Thyroid gland (tissue), 4 donors: ENCODE measurements at places on chromosomes 4 and X. TPM values are rescaled to one million over a fixed set of nuclear protein-coding genes. Genes with fewer than 3 reads are reported as not detected.

GRCh38 chr4:144574000-144574399 lies 72.0 kb upstream of the HHIP start:
- H3K36me3 ChIP-seq, result no peaks in the 10 kb centered on the region
- no peaks in the 10 kb centered on the region for H3K27me3 ChIP-seq
- no peak overlapping the region for H3K27ac ChIP-seq
- no peak for DNase-seq

DNA sequence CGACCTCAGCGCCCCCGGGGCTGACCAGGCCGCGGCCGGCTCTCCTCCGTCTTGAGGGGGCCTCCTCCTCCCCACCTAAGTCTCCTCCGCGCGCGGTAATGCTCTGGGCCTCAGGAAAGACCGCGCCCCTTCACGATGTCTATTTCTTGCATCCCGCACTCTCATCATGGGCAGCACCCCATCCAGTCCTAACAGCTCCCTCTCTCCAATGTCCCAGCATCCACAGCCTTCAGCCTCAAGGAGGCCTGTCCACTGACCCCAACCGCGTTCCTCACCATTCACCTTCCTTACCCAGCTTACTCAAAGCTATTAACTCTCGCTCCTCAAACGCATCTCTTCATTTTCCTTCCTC lies 77.5 kb downstream of the MAGED4 start:
- H3K4me3 ChIP-seq, result peak overlapping the region; percentile 34
- no peaks in the 10 kb centered on the region for H3K27me3 ChIP-seq
- no peaks in the 10 kb centered on the region for H3K36me3 ChIP-seq
- no peak for DNase-seq

DNA sequence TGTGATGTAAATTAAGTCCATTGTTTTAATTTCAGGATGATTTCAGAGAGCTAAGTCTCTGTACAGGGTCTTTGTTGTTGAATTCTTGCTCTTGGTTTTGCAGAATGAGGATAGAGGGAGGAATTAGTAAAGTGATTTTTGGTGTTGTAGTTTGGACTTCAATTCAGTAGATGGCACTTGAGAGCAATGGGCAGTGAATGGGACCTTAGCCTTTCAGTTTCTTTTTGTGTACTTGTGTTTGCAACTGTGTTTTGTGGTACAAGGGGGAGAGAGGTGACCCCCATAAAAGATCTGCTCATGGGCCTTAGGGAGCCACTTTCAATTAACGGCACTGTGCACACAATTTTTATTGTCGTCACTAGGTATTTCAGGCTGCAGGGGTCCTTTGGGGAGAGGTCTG lies 340.0 kb downstream of the DCAF12L2 start:
- H3K4me3 ChIP-seq, result no peak overlapping the region
- H3K27ac ChIP-seq, result no peak overlapping the region

GRCh38 chr4:39466747-39467146 lies 7.9 kb downstream of the LIAS start:
- DNase-seq, result no peak
- no peaks in the 10 kb centered on the region for H3K4me1 ChIP-seq
- H3K36me3 ChIP-seq, result no peaks in the 10 kb centered on the region
- H3K4me3 ChIP-seq, result no peak overlapping the region

DNA sequence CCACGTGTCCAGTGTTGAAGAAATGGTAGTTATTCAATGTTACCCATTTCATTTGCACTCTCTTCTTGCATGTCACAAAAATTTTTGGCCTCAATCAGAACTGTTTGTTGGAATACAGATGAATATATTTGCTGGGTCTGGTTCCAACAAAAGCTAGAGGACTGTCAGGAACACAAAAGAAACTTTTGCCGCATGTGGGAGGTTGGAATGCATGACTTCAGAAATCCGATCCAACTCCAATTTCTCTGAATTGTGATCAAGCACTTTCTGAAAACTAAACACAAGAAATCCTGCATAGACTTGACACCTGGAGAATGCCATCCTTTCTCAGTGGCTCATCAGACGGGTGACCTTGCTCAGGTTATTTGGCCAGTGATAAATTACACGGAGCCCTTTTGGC lies 15.4 kb downstream of the SETD7 start:
- H3K36me3 ChIP-seq, result peaks cover 2% of the 10 kb centered on the region
- H3K27ac ChIP-seq, result no peak overlapping the region
- no peak for DNase-seq
- no peak overlapping the region for H3K4me3 ChIP-seq
- H3K27me3 ChIP-seq, result no peaks in the 10 kb centered on the region

GRCh38 chrX:80420147-80420546 lies at the start of gene TENT5D:
TENT5D (plus strand) TSS chrX:80420447; CDS start chrX:80442540, 22,093 bp downstream.
- H3K4me1 ChIP-seq, result no peaks in the 10 kb centered on the region
- no peaks in the 10 kb centered on the region for H3K36me3 ChIP-seq
- no peak within 1 kb of the TSS for H3K4me3 ChIP-seq

DNA sequence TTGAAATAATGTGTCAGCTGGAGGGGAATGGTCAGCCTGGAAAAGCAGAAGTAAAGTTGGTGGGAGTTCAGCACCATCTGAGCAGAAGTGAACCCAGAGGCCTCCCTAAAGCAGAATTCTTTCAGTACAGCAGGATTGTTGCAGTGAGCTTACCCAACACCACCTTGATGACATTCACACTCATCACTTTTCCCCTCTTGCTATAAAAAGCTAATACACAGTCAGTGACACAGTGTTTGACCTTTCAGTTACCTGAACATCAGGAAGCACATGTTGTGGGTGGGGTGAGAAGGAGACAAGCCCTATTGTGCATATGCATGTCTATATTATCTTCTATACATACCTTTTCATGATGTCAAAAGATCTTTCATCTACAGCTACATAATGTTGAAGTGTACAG lies 624.7 kb upstream of the ZFP42 start:
- no peak overlapping the region for H3K4me3 ChIP-seq
- H3K27ac ChIP-seq, result no peak overlapping the region
- DNase-seq, result no peak
- no peaks in the 10 kb centered on the region for H3K4me1 ChIP-seq

GRCh38 chr4:4608214-4608537 lies 66.3 kb upstream of the STX18 start:
- H3K4me1 ChIP-seq, result no peaks in the 10 kb centered on the region
- no peak overlapping the region for H3K4me3 ChIP-seq
- no peak for DNase-seq

DNA sequence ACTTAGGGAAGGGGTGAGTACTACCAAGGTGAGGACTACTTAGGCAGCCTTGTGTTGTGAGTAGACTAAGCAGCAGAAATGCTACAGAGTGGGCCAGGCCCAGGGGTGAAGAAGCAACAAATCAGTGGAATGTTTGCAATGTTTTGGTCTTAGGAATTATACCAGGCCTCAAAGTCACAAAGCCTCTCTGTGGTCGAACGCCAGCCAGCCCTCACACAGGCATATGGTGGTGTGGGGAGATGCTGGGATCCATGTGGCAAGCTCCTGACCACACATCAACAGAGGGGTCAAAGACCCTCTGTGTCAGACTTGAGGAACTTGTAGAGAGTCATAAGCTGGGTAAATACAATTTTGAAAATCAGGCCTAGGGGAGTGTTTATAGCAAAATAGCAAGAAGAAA lies 153.8 kb upstream of the KLF3 start:
- no peak for DNase-seq
- H3K36me3 ChIP-seq, result no peaks in the 10 kb centered on the region
- no peak overlapping the region for H3K27ac ChIP-seq
- H3K4me3 ChIP-seq, result no peak overlapping the region
- no peaks in the 10 kb centered on the region for H3K27me3 ChIP-seq

The SLC6A14 gene
- total RNA-seq, result not detected

The FAM47E gene
- 16.9 TPM for total RNA-seq

The TCEAL6 gene
- not detected for total RNA-seq

The G6PD gene
- 65.8 TPM for total RNA-seq

The SASH3 gene
- total RNA-seq, result 3.2 TPM

The TACC3 gene
- total RNA-seq, result 5.3 TPM

The MAGEA9 gene
- total RNA-seq, result not detected

The SMARCAD1 gene
- 35.1 TPM for total RNA-seq

The PNCK gene
- not detected for total RNA-seq

The BBS12 gene
- total RNA-seq, result 10.3 TPM

The HS6ST2 gene
- 0.38 TPM for total RNA-seq
